SK-N-SH (cell line): ENCODE measurements at places on chromosomes 13 and 19.

DNA sequence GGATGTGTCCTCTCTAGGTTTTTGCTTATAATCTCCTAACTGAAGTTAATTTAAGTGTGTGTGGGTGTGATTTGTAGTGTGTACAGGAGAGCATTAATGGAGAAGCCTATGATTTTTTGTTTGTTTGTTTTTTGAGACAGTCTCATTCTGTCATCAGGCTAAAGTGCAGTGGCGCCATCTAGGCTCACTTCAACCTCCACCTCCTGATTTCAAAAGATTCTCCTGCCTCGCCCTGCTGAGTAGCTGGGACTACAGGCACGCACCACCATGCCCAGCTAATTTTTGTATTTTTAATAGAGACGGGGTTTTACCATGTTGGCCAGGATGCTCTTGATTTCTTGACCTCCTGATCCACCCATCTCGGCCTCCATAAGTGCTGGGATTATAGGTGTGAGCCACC, 20.6 kb downstream of the ZNF701 start:
- DNase-seq, result no peak
- no peaks in the 10 kb centered on the region for H3K4me1 ChIP-seq
- no peak overlapping the region for H3K27ac ChIP-seq
- H3K27me3 ChIP-seq, result no peaks in the 10 kb centered on the region
- no peaks in the 10 kb centered on the region; the same call in 1 of the 2 replicates for H3K36me3 ChIP-seq
- H3K4me3 ChIP-seq, result no peak overlapping the region

GRCh38 chr19:35328851-35329285, at the start of gene CD22:
TSS of gene CD22 (plus strand) at chr19:35329187. CDS start at chr19:35332041, 2,854 bp downstream.
- no peak within 1 kb of the TSS for H3K27ac ChIP-seq
- H3K27me3 ChIP-seq, result peaks cover 76% of the 10 kb centered on the region
- no peak within 1 kb of the TSS for H3K4me3 ChIP-seq
- no peaks in the 10 kb centered on the region for H3K4me1 ChIP-seq
- no peaks in the 10 kb centered on the region for H3K36me3 ChIP-seq
- no peak for DNase-seq

- H3K4me1 ChIP-seq, result no peaks in the 10 kb centered on the region; the same call in 1 of the 2 replicates
- H3K36me3 ChIP-seq, result peaks cover 2% of the 10 kb centered on the region; the same call in 1 of the 2 replicates
- no peaks in the 10 kb centered on the region for H3K27me3 ChIP-seq
Measured at GRCh38 chr19:48111280-48111679, 663 bp upstream of the PLA2G4C start.

- H3K27ac ChIP-seq, result no peak overlapping the region
- H3K36me3 ChIP-seq, result no peaks in the 10 kb centered on the region
- no peak overlapping the region for H3K4me3 ChIP-seq
- DNase-seq, result no peak
Measured at GRCh38 chr13:111938741-111939665, 127.9 kb upstream of the SOX1 start.

GRCh38 chr19:11293433-11294389, 2.2 kb upstream of the TSPAN16 start:
- H3K4me1 ChIP-seq, result peaks cover 3% of the 10 kb centered on the region; the same call in 1 of the 2 replicates
- peak overlapping the region; percentile 24 for H3K4me3 ChIP-seq
- DNase-seq, result peak; percentile 96
- H3K27me3 ChIP-seq, result no peaks in the 10 kb centered on the region
- H3K27ac ChIP-seq, result peak overlapping the region; percentile 75

DNA sequence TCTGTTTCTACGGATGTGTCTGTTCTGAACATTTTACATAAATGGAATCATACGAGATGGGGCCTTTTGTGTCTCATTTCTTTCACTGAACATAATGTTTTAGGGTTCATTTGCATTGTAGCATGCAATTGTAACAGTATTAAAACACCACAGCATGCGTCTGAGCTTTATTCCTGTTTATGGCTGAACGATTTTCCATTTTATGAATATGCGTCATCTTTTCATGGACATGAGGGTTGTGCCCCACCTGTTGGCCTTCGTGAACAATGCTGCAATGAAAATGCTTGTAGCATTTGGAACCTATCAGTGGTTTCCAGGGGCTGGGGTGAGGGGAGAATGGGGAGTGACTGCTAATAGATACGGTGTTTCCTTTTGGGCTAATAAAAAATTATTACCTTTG, 5.1 kb downstream of the OR10H1 start:
- DNase-seq, result no peak
- H3K4me1 ChIP-seq, result no peaks in the 10 kb centered on the region
- H3K4me3 ChIP-seq, result no peak overlapping the region
- H3K27me3 ChIP-seq, result peaks cover 16% of the 10 kb centered on the region; the same call in 1 of the 2 replicates
- no peaks in the 10 kb centered on the region for H3K36me3 ChIP-seq

GRCh38 chr19:4200940-4201542, 18.6 kb downstream of the ANKRD24 start:
- H3K4me3 ChIP-seq, result no peak overlapping the region
- no peaks in the 10 kb centered on the region for H3K36me3 ChIP-seq
- no peak for DNase-seq
- no peak overlapping the region for H3K27ac ChIP-seq
- H3K4me1 ChIP-seq, result no peaks in the 10 kb centered on the region

DNA sequence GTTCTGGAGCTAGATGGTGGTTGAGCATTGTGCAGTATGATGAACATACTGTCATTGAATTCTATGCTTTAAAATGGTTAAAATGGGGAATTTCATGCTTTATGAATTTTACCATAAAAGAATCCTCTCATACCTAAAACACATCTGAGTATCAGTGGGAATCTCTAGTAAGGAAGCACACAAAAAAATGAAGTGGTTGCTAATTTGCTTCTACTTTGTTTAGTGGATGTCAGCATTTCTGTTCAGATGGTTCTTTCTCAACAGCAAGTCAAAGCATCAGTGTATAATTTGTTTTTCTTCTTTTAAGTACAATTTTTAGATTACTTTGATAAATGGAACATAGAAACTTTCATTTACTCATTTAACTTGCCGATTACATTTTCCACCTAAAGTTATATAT, 52.1 kb upstream of the AKAP11 start:
- peaks cover 38% of the 10 kb centered on the region for H3K36me3 ChIP-seq
- DNase-seq, result no peak
- no peaks in the 10 kb centered on the region for H3K27me3 ChIP-seq
- no peak overlapping the region for H3K4me3 ChIP-seq
- no peaks in the 10 kb centered on the region for H3K4me1 ChIP-seq
- H3K27ac ChIP-seq, result no peak overlapping the region

DNA sequence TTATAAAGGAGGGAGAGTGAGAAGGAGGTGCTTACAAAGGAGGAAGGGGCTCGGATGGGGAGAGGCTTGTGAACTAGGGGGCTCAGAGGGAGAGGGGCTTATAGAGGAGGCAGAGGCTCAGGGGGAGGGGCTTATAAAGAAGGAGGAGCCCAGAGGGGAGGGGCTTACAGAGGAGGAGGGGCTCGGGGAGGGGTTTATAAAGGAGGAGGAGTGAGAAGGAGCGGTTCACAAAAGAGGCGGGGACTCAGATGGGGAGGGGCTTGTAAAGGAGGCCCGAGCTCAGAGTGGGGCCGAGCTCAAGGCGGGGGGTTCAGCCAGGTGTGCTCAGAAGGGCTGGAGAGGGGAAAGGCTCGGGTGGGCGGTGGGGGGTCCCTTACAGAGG, 500 bp downstream of the SMIM24 start:
- H3K27ac ChIP-seq, result no peak overlapping the region
- no peaks in the 10 kb centered on the region for H3K36me3 ChIP-seq
- H3K4me1 ChIP-seq, result no peaks in the 10 kb centered on the region

DNA sequence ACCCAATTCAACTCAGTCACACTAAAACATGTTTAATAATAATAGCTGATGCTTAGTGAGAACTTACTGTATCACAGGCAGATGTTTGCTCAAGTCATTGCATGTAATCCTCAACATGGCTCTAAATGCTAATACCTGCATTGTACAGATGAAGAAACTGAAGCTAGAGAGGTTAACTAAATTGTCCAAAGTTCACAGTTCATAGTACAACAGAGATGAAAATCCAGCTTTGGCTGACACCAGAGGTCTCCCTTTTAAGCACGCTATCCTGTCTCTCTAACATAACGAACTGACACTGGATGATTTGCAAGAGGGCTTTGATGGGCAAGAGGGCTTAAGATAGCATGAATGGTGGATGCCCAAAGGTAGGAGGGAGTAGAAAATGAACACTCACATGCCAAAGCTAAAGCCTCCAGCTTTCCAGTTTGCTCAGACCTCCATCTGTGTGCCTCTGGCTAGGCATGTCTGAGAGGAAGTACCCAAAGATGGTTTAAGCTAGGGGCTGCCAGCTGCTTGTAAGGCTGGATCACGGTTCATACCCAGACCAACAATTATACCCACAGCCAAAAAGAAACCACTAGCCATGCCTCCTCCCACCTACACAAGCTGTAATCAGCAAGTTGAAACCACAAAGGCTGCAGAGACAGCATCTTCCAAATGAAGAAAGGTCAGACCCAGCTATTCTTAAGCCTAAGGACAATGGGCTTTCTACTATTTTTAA, 196.9 kb upstream of the UBL3 start:
- H3K27ac ChIP-seq, result no peak overlapping the region
- H3K4me1 ChIP-seq, result peaks cover 10% of the 10 kb centered on the region
- no peaks in the 10 kb centered on the region for H3K36me3 ChIP-seq
- no peak for DNase-seq

GRCh38 chr13:26983543-26984320, 187.9 kb downstream of the USP12 start:
- DNase-seq, result no peak
- H3K27me3 ChIP-seq, result no peaks in the 10 kb centered on the region
- peak overlapping the region; percentile 65 for H3K27ac ChIP-seq
- no peaks in the 10 kb centered on the region for H3K36me3 ChIP-seq

GRCh38 chr13:107669391-107669993, 545.8 kb downstream of the LIG4 start:
- no peak overlapping the region for H3K4me3 ChIP-seq
- no peaks in the 10 kb centered on the region for H3K36me3 ChIP-seq
- H3K4me1 ChIP-seq, result no peaks in the 10 kb centered on the region

- no peak overlapping the region for H3K4me3 ChIP-seq
- H3K4me1 ChIP-seq, result no peaks in the 10 kb centered on the region
- H3K27ac ChIP-seq, result no peak overlapping the region
- H3K36me3 ChIP-seq, result no peaks in the 10 kb centered on the region
- no peaks in the 10 kb centered on the region for H3K27me3 ChIP-seq
Measured at GRCh38 chr19:33268162-33268991, 34.0 kb downstream of the CEBPA start.

DNA sequence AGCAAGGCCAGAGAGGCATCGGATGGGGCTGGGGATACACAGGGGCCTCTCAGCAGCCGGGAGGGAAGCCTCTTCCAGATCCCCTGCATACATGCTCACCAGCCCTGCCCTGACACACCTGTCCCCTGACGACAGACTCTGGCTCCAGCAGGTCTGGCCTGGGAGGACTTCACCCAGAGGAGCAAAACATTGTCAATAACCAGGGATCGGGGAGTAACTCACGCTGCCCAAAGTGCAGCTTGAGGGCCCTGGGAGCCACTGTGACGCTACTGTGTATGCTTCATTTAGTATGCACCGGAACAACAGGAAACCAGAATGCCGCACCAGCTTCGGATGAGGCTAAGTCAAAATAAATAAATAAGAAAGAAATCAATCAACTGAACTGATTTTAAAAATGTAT, 12.4 kb upstream of the CD22 start:
- no peak overlapping the region for H3K27ac ChIP-seq
- no peaks in the 10 kb centered on the region for H3K27me3 ChIP-seq
- no peaks in the 10 kb centered on the region for H3K36me3 ChIP-seq
- no peak overlapping the region for H3K4me3 ChIP-seq
- no peak for DNase-seq
- no peaks in the 10 kb centered on the region for H3K4me1 ChIP-seq

DNA sequence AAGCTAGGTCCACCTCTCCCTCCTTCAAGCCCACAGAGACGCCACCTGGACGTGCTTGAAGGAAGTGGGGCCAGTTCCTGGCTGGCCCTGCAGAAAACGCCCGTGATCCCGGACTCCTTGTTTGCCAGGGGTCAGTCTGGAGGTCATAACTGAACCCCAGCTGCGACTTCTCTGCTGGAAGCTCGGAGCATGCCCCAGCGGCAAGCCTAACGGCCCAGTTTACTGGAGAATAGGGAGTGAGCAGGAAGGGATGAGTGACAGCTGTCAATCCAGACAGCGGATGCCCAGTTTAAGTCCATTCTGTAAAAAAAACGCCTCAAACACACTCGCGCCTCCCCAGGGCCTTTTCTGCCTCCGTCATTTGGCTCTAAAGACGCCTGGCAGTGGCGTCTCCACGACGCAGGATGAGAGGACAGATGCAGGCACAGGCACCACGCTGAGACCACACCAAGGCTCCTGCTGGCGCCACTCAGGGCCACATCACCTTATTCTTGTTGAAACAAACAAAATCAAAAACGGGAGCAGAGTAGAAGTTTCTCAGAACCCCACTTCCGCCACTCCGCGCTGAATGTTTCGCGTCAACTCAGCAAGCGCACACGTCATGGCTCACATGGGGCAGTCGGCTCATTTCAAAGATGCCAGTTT, 57.6 kb downstream of the RASA3 start:
- no peak overlapping the region for H3K4me3 ChIP-seq
- peaks cover 23% of the 10 kb centered on the region; the same call in 1 of the 2 replicates for H3K36me3 ChIP-seq
- peaks cover 21% of the 10 kb centered on the region for H3K4me1 ChIP-seq
- no peak overlapping the region for H3K27ac ChIP-seq

DNA sequence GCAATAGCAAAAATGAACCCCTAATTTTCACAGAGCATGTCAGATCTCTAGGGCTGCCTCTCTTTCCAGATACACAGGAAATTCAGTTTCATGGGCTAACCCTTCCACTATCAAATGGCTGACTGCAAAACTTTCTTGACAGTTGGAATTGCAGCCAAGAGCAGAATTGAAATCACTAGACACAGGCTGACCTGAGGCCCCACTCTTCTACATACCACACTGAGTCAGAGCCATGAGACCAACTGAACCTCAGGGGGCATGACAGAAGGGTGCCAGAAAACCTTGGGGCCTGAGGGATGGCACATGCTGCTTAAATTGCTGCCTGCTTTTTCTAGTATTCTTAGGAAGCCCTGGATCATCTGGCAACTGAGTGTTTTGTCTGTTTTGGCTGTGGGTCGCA, 1.7 kb upstream of the DLEU7 start:
- H3K27me3 ChIP-seq, result no peaks in the 10 kb centered on the region
- H3K36me3 ChIP-seq, result no peaks in the 10 kb centered on the region
- peaks cover 10% of the 10 kb centered on the region; the same call in 1 of the 2 replicates for H3K4me1 ChIP-seq
- no peak for DNase-seq

- peaks cover 33% of the 10 kb centered on the region for H3K36me3 ChIP-seq
- H3K4me3 ChIP-seq, result peak within 1 kb of the TSS; percentile 86
- peak within 1 kb of the TSS; percentile 97 for H3K27ac ChIP-seq
- DNase-seq, result peak; percentile 87
- H3K27me3 ChIP-seq, result no peaks in the 10 kb centered on the region
- peaks cover 20% of the 10 kb centered on the region; the same call in 1 of the 2 replicates for H3K4me1 ChIP-seq
Measured at GRCh38 chr19:48469289-48469881, at the start of gene CYTH2. TSS of gene CYTH2 (plus strand) at chr19:48469369. CDS start at chr19:48469508, 139 bp downstream.

- no peak overlapping the region for H3K4me3 ChIP-seq
- DNase-seq, result no peak
- no peaks in the 10 kb centered on the region; the same call in 1 of the 2 replicates for H3K27me3 ChIP-seq
- H3K4me1 ChIP-seq, result no peaks in the 10 kb centered on the region
Measured at GRCh38 chr19:39270036-39270871, 2.1 kb downstream of the IFNL2 start.

DNA sequence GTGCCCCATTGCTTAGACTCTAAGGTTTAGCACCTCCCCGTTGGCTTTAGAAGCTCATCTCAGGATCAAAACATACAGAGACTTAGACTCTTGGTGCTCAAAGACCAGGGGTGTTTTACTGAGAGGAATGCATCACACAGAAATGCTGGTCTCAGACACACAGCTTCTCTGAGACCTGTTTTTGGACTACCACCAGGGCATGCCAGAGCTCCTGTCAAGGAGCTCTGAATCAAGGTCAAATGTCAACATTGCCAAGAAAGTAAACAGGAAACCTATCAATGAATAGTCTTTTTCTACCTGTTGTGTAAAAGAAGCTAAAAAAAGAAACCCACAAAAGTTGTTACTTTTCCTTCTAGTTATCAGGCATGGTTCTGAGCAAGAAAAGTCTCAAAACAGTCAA, 149.2 kb downstream of the COL4A1 start:
- no peak overlapping the region for H3K27ac ChIP-seq
- H3K36me3 ChIP-seq, result peaks cover 26% of the 10 kb centered on the region
- no peak for DNase-seq
- peaks cover 14% of the 10 kb centered on the region for H3K4me1 ChIP-seq
- H3K27me3 ChIP-seq, result no peaks in the 10 kb centered on the region
